ENCODE measurements at places on chromosomes 12 and 14. TPM values are rescaled to one million over a fixed set of nuclear protein-coding genes. Genes with fewer than 3 reads are reported as not detected.
A peak's percentile ranks its signal among the peaks of the same experiment; 100 is the strongest.

The B4GALNT3 gene
- total RNA-seq = 37.0 TPM

The ZFHX2 gene
- total RNA-seq = 0.24 TPM

The SLC17A8 gene
- total RNA-seq = not detected

The CDKN3 gene
- not detected for total RNA-seq

The STXBP6 gene
- 39.2 TPM for total RNA-seq

The LRFN5 gene
- total RNA-seq = 0.44 TPM

The PLA2G1B gene
- total RNA-seq = not detected

The IFNG-AS1 gene
- not detected for total RNA-seq

DNA sequence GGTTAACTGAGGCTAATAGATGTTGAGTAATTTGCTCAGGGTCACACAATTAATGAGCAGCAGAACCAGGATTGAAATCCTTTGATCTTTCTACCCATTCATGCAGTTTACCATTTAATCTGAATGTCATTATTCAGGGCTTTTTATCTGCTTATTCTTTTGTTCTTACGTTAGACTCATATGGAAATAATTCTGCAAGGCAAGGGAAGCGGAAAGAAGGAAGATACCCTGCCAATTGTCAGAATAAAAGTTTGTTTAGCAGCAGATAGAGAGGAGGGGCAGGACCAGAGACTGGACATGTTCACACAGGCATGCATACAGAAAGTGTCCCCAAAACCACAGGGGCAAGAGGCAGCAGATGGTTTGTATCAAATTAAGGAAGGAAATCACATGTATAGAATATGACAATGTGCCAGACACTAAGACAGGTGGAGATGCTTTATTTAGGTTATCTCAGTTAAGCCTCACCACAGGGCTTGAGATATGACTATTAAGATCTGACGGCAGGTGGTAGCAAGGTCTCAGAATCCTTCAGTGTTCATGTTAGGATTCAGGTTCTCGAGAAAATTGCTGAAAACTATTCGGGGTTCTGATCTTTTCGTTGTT is 29.8 kb downstream of the BRMS1L start:
- DNase-seq = no peak

- DNase-seq = no peak
These were observed 823 bp upstream of the TSPAN11 start for GRCh38 chr12:30925607-30926242.

GRCh38 chr12:123690191-123690840 is 19.4 kb downstream of the TCTN2 start:
- DNase-seq = no peak

GRCh38 chr12:4579305-4580102 is 17.5 kb downstream of the DYRK4 start:
- no peak for DNase-seq

GRCh38 chr12:96237035-96237434 is 42.9 kb downstream of the ELK3 start:
- DNase-seq = peak; percentile 76

DNA sequence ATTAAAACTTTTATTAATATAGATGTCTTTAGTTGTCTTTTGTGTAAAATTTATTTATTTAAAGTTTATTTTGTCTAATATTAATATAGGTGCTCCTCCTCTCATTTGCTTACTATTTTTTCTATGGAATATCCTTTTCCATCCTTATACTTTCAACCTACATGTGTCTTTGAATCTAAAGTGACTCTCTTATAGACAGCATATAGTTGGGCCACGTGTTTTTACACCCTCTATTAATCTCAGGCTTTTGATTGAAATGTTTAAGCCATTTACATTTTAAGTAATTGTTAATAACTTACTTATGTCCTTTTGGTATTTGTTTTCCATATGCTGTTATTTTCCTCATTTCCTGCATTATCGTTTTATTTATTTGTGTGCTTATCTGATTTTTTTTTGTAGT is 74.4 kb upstream of the LRFN5 start:
- no peak for DNase-seq

- DNase-seq = no peak
These were observed 411.6 kb upstream of the CCDC196 start for GRCh38 chr14:66074537-66074936.

DNA sequence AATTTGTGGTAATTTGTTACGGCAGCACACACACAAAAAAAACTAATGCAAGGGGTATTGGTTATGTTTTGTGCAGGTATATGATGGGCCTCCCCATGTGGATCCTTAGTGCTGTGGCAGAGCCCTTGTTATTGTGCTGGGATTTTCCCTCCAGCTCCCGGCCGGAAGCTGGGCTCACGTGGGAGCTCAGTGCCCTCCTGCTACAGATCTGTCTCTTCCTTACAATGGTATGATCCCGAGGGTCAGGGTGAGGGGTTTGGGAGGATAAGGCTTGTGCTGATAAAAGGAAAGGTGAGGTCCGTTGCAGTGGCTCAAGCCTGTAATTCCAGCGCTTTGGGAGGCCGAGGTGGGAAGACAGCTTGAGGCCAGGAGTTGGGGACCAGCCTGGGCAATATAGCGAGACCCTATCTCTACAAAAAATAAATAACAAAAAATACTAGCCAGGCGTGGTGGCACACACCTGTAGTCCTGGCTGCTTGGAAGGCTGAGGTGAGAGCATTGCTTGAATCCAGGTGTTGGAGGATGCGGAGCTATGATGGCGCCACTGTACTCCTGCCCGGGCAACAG is 861 bp upstream of the SLC48A1 start:
- DNase-seq = no peak

- peak; percentile 87 for DNase-seq
These were observed at the start of gene TSPAN9 for GRCh38 chr12:3076730-3077571. Gene TSPAN9, plus strand, starts transcription at chr12:3077379. Its CDS starts 123,815 bp downstream, at chr12:3201194.

DNA sequence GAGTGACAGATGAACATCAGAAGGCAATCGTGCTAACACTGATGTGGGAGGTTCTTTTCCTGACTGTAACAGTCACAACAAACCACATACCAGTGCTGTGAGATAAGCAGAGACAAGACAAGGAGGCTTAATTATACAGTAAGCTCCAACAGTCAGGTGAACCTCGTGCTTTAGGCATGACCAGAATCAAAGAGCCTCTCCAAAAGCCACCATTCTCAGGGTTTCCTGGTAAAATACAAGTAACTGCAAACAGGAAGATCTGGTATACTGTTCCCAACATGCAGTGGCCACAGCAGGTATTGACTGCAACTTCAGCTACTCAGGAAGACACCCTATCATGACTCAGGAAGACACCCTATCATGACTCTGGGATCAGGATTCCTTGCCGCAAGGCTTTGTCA is 47.3 kb upstream of the GTF2A1 start:
- no peak for DNase-seq

DNA sequence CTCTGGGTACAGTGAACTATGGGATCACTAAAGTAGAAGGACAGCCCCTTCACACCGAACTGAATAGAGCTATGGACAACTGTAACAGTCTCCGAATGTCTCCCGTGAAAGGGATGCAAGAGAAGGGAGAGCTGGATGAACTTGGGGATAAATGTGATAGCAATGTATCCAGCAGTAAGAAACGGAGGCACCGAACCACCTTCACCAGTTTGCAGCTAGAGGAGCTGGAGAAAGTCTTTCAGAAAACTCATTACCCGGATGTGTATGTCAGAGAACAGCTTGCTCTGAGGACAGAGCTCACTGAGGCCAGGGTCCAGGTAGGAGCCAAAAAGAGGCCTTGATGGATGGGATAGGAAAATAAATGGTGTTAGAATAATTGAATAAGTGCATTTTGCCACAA is 3.5 kb downstream of the ALX1 start:
- no peak for DNase-seq

DNA sequence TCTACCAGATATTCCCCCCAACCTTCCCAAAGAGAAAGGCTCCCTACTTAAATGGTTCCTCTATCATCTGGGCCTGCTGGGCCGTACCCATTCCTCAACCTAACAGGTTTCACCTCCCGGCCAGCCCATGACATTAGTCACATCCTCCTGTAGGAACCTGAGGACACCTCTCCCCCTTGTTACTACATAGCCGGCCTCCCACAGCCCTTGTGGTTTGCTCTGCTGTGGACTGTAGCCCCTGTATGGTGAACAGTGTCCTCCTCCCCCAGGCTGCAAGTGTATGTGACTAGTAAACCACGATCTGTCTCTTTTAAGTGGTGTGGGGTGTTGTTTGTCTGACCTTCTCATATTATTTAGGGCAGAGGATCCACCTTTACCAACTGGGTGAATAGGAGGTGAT is 371.7 kb downstream of the RGS6 start:
- DNase-seq = no peak

GRCh38 chr12:132781938-132782337 is 20.3 kb upstream of the ANKLE2 start:
- no peak for DNase-seq

Measured in suprapubic skin (tissue), 4 donors.